ENCODE measurements at places on chromosomes 6 and 20.

DNA sequence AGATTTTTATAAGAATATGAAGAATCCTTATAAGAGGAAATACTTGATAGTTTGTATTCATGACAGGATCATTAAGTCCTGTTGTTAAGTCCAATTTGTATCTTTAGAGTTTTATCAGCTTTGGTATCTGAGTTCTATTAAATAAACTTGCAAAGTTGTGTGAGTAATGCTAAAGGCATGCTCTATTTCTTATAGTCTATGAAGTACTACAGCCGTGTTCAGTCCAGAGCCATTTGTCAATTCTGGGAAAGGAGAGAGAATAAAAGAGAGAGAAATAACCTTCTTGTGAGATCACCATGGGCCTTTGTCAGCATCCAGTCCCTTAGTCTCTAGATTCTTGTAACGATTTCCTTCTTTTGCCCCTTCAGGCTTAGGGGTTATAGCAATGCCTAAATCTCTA lies 181.2 kb upstream of the POU3F2 start:
- DNase-seq, result no peak

- no peak for DNase-seq
These were observed 744.5 kb downstream of the QKI start for GRCh38 chr6:164159061-164159460.

GRCh38 chr6:80268865-80269730 lies 162.6 kb downstream of the BCKDHB start:
- no peak for DNase-seq

DNA sequence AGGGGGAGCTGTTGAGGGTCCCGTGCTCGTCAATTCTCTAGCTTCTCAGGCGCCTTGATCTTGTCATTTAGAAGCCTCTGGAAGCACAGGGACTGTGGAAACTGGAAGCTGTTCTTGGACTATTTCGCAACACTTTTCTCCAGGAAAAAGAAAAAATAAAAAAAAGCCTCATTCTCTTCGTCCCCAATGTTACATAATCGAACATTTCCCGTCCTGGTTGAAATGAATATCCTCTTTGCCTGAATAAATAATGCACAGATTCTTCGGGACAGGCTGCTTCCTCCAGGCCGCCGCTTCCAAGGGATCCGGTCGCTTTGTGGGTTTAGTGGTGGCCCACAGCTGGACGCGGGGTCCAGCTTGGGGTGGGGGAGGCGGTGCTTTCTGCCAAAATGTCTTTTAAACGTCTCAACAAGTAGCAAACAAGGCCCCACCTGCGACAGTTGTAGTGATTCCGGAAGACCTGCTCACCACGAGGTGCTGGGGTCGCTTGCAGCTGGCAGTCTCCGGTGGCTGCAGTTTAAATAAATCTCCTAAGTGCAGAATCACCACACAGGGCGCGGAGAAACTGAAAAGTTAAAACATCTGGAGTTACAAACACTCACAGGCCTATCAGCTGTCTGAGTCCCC lies 125.9 kb upstream of the ESR1 start:
- DNase-seq, result no peak

GRCh38 chr6:36626636-36627035 lies 32.5 kb downstream of the SRSF3 start:
- no peak for DNase-seq

DNA sequence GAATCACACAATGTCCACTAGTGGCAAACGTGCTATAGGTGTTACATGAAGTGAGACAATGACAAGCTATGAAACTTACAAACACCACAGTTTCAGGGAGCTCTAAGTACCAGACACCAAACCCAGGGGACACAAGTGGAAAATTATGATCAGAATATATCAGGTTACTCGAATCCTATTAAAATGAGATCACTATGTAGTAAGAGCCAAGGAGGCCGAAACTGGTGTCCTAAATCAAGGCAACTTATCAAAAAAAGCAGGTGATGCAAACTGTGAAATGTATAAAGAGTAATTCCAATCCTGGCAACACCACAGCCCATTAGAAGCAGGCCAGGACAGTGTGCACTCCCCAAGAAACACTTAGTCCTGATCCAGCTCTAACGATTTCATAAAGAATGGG lies 100.3 kb downstream of the ARHGAP18 start:
- no peak for DNase-seq

- no peak for DNase-seq
These were observed 66.7 kb downstream of the ELOVL2 start for GRCh38 chr6:10977231-10977968.

GRCh38 chr20:5970381-5970780 lies 19.9 kb downstream of the MCM8 start:
- DNase-seq, result no peak

- DNase-seq, result no peak
These were observed 96.9 kb downstream of the LY86 start for GRCh38 chr6:6685249-6686040.

DNA sequence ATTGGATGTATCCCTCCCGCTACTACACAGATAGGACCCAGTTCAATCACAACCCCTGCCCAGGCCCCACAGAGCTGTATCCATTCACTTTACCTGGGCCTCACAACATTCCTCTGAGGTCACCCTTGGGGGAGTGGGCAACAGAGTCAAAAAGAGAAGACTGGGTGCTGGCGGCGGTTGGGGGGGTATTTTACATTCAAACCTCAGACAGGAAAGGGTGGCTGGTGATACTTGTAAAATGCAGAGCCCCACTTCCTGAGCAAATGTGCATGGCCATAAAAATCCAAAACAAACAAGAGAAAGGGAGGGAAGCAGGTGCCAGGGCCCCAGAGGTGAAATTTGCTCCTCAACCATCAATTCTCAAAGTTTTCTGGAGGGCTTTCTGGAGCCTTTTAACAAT lies 3.5 kb downstream of the LRFN2 start:
- no peak for DNase-seq

DNA sequence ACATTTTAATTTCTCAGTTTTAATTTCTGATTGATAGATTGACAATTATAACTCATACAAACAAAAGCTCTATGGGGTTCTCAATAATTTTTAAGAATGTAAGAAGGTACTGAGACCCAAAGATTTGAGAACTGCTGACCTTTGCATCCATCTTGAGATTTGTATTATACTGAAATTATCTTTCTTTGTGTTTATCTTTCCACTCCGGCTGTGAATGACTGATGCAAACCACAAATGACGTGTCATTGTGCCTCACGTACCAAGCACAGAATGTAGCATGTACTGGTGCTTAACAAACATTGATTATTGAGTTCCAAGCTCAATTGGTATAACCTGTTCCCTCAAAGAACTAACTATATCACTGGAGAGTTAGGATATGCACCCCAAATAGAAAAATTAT lies 152.1 kb upstream of the SMLR1 start:
- no peak for DNase-seq

DNA sequence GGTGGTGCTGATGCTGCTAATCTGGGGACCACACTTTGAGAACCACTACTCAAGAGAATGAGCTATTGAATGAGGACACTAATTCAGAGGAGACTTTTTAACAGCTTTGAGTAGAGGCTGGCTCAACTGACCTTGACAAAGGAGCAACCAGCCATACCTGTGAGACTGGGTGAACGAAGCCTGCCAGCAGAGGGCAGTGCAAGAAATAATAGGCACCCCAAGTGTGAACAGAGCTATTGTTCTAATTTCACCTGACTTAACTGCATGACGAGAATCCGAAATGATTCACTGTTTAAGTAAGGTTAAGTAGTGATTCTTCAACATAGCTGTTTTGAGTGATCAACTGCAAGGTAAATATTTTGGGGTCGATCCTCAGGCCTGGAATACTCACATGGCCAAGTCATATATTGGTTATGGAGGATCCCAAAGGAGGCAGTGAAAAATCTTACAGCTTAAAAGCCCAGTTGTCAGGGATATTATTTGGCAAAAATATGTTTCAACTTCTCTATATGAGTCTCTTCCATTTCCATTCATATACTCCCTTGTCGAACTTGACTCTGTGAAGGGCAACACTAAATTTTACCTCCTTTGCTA lies 550.5 kb upstream of the MARCKS start:
- no peak for DNase-seq

DNA sequence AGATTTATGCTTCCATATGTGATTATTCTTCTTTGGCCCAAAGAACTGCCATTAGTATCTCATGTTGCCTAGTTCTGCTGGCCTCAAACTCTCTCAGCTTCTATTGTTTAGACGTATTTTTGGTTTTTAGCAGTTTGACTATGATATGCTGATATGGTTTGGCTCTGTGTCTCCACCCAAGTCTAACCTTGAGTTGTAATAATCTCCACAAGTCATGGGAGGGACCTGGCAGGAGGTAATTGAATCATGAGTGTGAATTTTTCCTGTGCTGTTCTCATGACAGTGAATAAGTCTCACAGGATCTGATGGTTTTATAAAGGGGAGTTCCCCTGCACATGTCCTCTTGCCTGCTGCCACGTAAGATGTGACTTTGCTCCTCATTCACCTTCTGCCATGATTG lies 96.7 kb upstream of the ARG1 start:
- no peak for DNase-seq

- DNase-seq, result no peak
These were observed 192.3 kb downstream of the C6orf118 start for GRCh38 chr6:165117121-165117520.

DNA sequence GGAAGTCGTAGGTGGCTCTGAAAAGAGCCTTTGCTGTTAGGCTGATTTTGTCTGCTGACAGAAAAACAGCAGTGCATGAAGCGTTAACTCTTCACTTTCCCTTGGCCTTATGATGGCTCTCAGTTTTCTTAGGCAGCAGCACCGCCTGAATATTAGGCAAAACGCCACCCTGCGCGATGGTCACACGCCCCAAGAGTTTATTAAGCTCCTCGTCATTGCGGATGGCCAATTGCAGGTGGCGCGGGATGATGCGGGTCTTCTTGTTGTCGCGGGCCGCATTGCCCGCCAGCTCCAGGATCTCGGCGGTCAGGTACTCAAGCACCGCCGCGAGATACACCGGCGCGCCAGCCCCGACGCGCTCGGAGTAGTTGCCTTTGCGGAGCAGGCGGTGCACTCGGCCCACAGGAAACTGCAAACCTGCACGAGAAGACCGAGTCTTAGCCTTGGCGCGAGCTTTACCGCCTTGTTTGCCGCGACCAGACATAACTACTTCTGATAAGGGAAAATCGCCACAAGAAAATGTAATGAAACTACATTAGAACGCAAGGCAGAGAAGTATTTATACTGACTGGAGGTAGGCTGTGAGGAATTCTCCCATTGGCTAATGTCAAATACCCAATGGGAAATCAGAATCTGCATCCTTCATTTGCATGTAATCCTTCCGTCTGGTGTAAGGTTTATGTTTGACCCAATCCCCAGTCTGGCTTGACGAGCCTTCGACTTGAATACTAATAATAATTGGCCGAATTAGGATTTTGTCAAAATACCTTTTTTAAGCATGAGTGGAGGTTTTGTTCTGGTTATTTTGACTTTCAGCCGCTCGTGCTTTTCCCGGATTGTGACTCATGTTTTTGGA lies 53.9 kb upstream of the HFE start:
- peak; percentile 46 for DNase-seq

DNA sequence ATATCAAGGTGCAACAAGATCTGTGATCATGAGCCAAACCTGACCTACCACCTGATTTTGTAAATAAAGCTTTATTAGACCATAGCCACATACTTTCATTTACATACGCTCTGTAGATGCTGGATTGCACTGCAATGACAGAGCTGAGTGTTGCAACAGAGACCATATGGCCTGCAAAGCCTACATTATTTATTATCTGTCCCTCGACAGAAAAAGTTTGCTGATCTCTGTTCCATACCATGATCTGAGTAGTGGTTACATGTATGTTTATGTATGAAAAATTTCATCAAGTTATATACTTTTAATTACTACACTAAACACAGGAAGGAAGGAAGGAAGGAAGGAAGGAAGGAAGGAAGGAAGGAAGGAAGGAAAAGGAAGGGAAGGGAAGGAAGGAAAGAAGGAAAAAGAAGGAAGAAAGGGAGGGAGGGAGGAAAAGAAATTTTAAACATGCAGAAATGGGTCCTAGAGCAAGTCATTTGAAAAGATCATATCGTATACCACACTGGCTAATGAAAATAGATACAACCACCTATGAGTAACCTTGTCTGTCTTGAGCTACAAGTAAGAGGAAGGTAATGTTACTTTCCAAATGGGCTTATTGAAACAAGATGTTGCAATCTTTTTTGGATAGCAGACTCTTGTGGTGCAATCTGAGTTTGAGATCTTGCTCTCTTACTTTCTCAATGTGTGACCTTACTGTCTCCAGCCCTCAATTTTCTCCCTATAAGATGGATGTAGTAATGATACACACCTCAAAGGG lies 441.0 kb downstream of the KIF16B start:
- DNase-seq, result no peak

GRCh38 chr20:20360464-20360863 lies 7.4 kb upstream of the INSM1 start:
- DNase-seq, result no peak

GRCh38 chr6:124131259-124131658 lies 327.6 kb downstream of the NKAIN2 start:
- no peak for DNase-seq

DNA sequence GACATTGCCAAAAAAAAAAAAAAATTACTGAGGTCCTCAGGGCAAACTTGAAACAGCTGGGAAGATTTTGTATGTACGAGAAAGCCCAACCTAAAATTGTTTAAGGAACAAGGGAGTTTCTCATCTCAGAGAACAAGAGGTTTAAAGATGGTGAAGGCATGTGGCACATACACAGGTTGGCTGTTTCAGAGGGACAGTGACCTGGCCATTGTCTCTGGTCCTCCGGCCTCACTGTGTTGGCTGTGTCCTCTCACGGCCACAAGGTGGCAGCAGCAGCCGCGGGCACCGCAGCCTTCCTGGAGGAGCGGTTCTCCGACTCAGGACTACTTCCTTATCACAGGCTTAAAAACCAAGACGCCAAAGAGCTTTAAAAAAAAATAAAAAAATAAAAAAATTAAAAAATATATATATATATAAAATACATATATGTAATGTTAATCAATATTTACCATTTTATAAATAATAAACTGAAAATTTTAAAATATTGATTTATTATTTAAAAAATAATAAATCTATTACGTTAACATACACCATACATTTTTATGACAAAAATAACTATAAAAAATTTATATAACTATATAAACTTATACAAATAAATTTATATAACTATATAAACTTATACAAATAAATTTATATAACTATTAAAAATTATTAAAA lies 52.8 kb downstream of the GTF2H5 start:
- DNase-seq, result peak; percentile 61

DNA sequence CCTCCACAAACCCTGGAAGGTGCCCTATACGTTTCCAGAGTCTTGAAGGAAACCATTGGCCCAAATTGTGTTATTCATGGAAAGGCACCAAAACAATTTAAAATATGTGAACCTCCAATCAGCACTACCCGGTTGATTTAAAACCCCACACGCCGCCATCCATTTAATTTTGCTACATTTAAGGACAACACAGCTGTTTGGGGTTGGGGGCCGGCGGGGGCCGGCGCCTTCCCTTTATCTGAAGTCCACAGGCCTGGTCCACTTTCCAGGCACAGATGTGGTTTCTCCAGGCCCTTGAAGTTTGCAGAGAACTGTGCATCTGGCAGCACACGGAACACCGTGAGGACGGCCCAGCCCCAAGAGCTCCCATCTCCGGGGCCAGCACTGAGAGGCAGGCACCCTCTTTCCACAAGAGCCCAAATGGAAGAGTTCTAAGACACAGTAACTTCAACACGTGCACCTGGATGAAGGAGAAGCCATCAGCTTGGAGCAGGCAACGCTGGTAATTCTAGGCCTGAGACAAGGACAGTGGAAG lies 16.8 kb upstream of the FRMD1 start:
- DNase-seq, result no peak

Measured in T-helper 17 cell (primary cell).